BJ (cell line): ENCODE measurements at places on chromosomes 3 and 15.

- no peak for DNase-seq
These were observed 337.5 kb downstream of the GAP43 start for GRCh38 chr3:115960799-115961198.

GRCh38 chr3:159624616-159625015, 364.0 kb upstream of the IL12A start:
- no peak for DNase-seq

GRCh38 chr3:146739203-146739671, 134.1 kb upstream of the PLSCR5 start:
- no peak for DNase-seq

DNA sequence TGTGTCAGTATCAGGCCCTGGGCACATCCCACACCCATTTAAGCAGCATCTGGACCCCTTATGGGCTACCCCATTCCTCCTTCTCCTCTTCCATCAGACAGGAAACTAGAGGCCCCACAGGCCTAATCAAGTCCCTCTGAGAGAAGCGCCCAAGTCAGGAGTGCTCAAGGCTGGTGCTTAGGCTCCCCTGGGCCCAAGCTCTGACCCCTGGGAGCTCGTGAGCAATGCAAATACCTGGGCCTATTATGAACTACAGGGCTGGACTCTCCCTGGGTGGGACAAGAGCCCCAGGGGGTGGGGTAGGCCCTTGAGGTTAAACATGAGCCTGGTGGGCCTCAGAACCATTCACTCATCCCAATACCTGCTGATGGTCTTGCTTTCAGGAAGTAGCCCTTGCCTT, 57.4 kb downstream of the SEMA3G start:
- no peak for DNase-seq

GRCh38 chr15:84685304-84685703, 27.3 kb upstream of the NMB start:
- DNase-seq: peak; percentile 61
